Skin of body (tissue), 3 donors: ENCODE measurements at places on chromosomes 5 and 9. TPM values are rescaled to one million over a fixed set of nuclear protein-coding genes. Genes with fewer than 3 reads are reported as not detected.

DNA sequence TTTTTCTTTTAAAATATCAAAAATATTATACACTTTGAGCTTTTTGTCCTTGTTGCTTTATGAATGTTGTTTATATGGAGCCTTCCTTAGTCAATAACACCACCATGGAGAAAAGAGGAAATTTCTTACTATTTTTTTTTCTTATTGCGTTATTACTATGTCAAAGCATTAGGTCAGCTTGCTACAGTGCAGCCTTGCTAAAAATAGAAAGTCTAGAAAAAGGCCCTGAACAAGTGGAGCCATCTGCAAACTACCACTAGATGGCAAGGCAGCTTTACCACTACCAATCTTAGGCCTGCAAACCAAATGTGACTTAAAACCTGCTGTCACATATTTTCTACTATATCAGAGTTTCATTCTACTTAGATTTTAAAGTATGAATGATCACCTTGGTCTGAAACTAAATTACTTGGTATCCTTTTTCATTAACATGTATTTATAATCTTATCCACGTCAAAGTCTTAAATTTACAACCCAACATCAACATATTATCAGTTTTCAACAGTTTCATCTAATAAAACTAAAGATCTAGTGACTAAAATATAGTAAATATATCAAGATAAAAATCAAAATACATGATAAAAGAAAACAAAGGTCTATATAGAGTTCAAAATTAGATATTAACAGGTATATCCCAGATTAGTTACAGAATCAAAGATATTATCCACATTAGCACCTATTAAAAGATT is 113.1 kb upstream of the ACOT12 start:
- peak; percentile 87 for DNase-seq

- DNase-seq, result no peak
Measured at GRCh38 chr5:173873306-173873922, 14.7 kb upstream of the CPEB4 start.

GRCh38 chr5:128234928-128235641 is 151.5 kb downstream of the SLC12A2 start:
- no peak for DNase-seq

The ST8SIA4 gene
- total RNA-seq, result 10.9 TPM

- no peak for DNase-seq
Measured at GRCh38 chr5:171647904-171648260, 137.7 kb upstream of the SMIM23 start.

DNA sequence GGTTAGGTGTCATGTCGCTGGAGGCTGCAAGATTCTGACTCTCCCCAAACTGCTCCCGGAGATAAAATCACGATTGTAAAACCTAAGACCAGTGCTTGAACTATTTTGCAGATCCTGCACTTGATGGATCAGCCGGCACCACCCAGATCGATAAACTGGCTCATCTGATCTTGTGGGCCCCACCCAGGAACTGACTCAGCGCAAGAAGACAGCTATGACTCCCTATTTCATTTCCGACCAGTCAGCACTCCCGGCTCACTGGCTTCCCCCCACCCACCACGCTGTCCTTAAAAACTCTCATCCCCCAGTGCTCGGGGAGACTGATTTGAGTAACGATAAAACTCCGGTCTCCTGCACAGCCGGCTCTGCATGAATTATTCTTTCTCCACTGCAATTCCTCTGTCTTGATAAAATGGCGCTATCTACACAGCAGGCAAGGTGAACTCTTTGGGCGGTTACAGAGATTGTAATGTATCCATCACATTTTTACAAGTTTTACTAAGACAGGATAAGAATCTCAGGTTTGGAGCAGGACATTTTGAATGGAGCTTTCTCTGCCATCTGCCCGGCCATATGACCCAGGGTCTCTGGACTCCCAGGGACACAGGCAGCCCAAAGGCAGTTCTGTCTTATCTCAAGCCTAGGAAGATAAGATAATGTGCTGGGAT is 10.6 kb upstream of the PPP1R26 start:
- DNase-seq, result no peak

- DNase-seq, result no peak
Measured at GRCh38 chr5:78574131-78574673, 74.4 kb downstream of the LHFPL2 start.

The KIF4B gene
- total RNA-seq, result not detected

DNA sequence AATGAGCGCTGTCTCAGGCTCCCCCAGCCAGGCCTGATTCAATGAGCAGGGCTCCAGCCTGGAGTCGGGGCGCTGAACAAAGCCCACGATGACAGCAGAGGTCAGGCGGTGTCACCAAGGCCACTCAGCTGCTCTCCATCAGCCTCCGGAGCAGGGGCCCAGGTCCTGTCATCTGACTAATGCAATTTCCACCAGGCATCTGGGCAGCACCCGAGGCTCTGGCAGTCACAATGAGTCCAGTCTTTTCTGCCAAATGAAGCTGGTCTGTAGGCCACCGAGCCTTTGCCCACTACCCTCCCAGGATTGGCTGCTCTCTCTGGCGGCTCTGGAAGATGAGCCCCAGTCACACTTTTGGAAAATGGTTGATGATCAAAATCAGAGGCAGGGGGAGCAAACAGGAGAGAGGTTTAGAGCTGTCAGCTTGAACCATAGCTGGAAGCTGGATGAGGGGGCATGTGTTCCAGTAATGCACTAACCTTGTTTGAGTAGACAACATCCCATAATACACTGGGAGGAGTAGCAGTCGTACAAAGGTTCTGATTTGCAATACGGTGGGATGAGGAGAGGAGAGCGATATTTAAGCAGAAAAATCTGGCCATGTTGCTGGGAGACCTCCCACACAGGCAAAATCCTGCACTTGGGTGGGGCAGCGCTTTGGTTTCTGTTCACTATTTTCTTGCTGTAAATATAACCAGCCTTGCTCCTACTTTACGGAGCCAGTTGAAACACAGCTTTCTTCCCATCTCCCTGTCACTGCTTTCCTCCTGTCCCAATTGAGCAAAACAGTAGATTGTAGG is 306.4 kb upstream of the PANK3 start:
- peak; percentile 45 for DNase-seq

DNA sequence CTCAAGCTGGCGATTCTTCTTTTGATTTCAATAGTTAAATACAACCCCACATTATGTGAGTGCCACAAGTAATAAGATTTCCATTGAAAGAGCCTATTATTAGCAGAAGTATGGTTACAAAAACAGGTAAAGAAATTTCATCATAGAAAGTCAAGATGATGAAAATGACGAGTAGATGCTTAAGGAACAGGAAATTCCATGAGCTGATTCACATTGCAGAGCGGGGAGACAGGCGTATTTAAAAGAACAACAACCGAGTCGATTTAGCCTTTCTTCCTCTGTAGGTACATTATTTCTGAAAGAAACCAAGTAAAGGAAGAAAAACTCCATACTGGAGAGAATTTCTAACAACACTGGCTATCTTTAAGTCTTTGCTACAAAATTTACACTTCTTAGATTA is 310.4 kb downstream of the SLF1 start:
- DNase-seq, result no peak

DNA sequence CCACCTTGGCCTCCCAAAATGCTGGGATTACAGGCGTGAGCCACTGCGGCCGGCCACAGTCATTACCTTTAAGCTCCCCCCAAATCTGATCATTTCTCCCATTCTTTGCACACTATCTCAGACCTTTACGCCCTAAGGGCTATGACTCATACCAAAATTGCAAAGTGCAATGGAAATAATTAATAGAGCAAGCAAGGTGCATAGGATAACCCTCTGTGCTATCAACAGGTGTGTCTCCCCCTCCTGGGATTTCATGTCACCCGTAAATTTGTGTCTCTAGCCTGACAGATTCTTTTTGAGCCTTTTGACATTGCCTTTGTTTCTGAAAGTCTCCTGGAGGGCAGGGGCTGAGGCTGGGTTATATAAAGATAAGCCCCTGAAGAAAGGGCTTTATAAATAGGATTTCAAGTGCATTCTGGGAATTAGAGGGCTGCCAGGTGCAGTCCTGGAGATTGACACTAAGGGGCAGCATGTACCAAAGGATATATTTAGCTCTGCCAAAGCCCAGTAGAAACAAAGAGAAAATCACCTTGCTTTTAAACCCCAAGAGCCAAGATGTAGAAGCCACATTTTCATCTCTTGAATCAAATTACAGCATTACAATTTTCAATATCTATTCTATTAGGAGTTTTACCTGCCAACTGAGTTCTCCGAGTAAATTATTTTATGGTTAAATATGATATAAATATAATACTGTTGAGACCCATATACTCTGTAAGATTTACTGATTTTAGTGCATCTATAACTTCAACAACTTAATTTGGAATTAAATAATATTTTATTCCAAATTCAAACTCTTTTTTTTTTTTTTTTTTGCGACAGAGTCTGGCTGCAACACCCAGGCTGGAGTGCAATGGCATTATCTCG is 18.2 kb downstream of the S100Z start:
- peak; percentile 29 for DNase-seq

The FGF1 gene
- total RNA-seq, result 2.4 TPM

- no peak for DNase-seq
Measured at GRCh38 chr9:33109850-33110595, 33.5 kb upstream of the SMU1 start.

DNA sequence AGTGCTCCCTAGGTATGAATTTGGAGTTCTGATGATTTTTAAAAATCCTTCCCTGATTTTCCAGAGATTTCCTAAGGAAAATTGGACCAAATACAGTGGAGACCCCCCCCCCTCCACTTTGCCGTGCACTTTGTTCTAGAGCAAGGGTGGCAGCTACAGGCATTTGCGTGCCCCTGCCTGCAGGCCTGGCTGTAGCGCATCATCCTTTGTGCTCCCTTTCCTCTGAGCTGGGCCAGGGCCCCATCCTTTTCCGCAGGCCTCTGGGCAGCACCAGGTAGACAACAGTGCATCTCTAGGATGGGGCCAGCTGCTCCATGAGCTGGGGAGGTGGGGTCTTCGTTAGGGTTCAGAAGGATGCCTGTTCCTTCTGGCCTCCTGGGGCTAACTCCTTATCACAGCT is 39.6 kb downstream of the TRIO start:
- no peak for DNase-seq

GRCh38 chr9:75149841-75150241 is 61.5 kb downstream of the OSTF1 start:
- no peak for DNase-seq

The PRLR gene
- total RNA-seq, result 3.6 TPM

- no peak for DNase-seq
Measured at GRCh38 chr9:19229595-19230354, 718 bp upstream of the DENND4C start.

- DNase-seq, result peak; percentile 77
Measured at GRCh38 chr5:33441241-33442177, 744 bp downstream of the TARS1 start.
